ENCODE measurements at places on chromosomes 7 and 10.

GRCh38 chr7:463817-464453 lies 55.7 kb downstream of the PDGFA start:
- DNase-seq = no peak

GRCh38 chr7:117444646-117445045 lies 17.4 kb upstream of the ASZ1 start:
- no peak for DNase-seq

DNA sequence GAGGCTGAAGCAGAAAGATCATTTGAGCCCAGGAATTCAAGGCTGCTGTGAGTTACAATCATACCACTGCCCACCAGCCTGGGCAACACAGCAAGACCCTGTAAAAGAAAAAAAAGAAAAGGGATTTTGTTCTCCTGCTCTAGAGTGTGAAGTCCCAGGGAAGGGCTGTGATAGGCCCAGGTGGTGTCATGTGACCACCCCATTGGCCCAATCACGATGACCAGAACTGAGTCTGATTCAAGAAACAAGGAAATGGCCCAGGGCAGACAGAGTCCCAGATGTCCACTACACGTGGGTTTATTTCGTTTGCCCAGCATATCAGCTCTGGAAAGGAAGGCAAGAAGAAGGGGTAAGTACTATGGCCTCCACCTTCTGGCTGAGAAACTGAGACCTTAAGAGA lies 81.3 kb upstream of the CUX1 start:
- DNase-seq = no peak

DNA sequence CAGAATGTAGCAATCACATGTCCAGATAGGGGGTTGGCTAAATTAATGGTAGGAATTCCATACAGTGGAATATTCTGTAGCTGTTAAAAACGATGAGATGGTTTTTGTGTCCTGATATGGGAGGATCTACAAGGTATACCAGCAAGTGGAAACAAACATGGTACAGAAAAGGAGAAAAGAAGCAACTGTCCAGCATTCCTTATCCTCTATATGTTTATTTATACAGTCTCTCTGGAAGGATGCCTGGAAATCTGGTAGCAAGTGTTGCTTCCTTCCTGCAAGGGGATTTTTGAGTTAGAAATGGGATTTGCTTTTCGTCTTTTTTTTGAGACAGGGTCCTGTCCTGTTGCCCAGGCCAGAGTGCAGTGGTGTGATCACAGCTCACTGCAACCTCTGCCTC lies 19.3 kb downstream of the IL15RA start:
- DNase-seq = no peak

Data from retina (tissue), 1 donor.